ENCODE measurements at places on chromosomes 7 and 10.

DNA sequence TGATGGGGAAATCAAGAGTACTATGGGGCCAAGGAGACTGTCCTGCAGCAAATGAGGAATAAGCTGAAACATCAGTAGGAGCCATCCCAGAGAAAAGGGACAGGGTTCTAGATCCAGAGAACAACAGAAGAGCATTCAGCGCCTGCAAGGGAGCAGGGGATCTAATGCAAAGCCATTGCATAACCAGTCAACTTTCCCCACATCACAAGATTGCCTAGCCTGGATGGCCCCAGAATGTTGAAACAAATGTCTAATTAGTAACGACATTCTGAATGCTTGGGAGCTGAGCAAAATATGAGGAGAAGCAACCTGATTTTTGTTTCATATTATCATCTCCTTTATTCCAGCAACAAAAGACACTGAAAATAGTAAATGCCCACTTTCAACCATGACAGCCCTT is 2.7 kb upstream of the MPP7 start:
- no peak for DNase-seq

- no peak for DNase-seq
Observed at GRCh38 chr7:4675771-4676367, 6.2 kb upstream of the FOXK1 start.

DNA sequence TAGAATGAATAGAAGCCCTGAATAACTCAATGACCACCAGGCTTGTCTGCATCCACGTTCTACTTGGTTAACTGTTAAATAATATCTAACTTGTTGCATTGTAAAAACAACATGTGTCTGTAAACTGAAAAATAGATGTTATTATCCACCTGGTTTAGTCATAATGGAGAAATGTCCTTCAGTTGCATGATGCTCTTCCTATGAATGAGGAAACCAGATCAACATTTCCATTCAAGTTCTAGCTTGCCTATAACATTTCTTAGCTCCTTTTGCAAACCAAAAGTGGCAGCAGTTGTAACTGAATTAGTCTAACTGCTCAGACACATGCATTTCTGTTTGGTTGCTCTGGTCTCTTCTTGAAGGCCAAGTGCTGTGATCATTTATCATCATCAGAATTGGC is 62.9 kb upstream of the BET1 start:
- no peak for DNase-seq

DNA sequence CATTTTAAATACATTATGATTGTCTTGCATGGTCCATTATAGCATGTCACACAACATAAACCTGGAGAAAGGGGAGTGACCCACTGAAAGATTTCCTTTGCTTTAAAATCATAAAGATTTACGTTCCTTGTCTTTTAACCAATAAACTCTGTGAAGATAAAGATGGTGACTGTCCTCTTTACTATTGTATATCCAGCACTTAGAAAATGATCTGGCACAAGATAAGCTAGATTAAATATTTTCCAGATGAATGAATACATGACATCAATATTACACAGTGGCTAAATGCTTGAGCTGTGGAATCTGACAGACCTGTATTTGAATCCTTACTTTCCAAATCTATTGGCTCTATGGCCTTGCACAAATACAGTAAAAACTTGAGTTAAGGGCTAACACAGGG is 938.4 kb downstream of the SORCS1 start:
- DNase-seq: no peak

GRCh38 chr10:84608126-84608525 is 279.7 kb downstream of the CCSER2 start:
- no peak for DNase-seq

DNA sequence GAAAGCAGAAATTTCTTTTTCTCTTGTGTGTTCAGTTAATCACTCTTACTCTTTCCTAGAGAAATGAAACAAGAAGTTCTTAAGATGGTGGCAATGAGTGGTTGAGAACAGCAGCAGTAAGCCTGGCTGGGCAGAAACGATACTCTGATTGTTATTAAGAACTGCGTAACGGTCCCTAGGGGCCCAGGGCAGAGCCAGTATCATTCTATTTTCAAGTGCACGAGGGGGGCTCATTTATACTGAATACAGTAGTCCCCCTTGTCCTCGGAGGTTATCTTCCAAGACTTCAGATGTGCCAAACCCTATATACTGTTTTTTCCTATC is 64.9 kb downstream of the EEPD1 start:
- DNase-seq: no peak

- peak; percentile 67 for DNase-seq
Observed at GRCh38 chr10:125878957-125879835, 1.9 kb downstream of the DHX32 start.

GRCh38 chr10:44865289-44865671 is 45.9 kb upstream of the TMEM72 start:
- no peak for DNase-seq

DNA sequence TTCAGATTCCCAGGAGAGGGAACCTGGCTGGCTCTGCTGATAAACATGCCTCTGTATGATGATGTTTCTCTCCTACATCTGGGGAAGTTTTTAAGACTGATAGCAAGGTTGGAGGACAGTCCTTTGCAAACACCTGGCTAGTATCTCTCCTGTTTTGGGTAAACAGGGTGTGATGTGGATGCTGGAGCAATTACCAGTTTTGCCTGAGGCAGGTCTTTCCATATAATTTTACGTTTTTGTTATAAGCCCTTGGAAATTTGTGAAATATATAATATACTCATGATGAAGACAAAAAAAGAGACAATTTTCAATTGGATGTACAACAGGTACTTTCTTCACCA is 138.6 kb downstream of the ADAM22 start:
- DNase-seq: no peak

- no peak for DNase-seq
Observed at GRCh38 chr7:80588591-80588990, 49.9 kb upstream of the CD36 start.

DNA sequence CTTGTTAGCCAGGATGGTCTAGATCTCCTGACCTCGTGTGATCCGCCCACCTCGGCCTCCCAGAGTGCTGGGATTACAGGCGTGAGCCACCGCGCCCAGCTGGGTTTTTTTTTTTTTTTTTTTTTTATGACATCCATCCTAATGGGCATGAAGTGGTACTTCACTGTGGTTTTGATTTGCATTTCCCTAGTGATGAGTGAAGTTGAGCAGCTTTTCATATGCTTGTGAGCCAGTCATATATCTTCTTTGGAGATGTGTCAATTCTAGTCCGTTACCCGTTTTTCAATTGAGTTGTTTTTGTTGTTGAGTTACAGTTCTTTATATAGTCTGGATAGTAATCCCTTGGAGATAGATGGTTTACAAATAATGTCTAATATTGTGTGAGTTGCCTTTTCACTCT is 127.7 kb downstream of the SMURF1 start:
- no peak for DNase-seq

- peak; percentile 86 for DNase-seq
Observed at GRCh38 chr10:13440185-13441061, 88.4 kb downstream of the BEND7 start.

DNA sequence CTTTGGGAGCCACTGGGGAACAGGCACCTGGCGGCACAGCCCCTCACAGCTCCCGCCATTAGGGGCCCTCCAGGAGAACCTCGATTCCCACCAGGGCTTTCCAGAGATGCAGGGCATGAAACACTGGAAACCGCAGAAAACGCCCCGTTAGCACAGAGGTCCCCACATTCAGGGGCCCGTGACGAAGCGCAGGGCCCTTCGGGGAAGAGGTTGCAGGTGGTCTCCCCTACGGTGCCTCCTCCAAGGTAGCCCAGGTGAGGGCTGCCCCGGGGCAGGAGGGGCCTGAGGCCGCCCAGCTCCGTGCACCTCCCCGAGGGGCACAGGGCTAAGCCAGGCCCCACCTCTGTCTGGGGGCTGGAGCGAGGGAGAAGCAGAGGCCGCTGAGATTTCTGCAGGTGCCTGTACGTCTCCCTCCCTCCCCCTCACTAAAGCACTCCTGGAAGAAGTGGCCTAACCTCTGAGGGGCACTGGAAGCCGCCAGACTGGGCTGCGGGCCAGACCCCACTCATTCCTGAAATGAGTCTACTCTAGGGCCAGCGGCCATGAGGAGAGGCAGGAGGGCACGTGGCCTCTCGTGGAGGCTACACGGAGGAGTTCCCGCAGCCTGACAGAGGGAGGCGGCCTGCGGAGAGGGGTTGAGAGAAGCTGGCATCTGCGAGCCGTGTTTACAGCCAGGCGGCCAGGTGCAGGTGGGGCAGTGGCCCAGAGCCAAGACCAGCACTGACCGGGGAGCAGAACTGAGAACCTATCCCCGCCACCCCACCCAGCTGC is 6.9 kb downstream of the PDGFA start:
- peak; percentile 87 for DNase-seq

DNA sequence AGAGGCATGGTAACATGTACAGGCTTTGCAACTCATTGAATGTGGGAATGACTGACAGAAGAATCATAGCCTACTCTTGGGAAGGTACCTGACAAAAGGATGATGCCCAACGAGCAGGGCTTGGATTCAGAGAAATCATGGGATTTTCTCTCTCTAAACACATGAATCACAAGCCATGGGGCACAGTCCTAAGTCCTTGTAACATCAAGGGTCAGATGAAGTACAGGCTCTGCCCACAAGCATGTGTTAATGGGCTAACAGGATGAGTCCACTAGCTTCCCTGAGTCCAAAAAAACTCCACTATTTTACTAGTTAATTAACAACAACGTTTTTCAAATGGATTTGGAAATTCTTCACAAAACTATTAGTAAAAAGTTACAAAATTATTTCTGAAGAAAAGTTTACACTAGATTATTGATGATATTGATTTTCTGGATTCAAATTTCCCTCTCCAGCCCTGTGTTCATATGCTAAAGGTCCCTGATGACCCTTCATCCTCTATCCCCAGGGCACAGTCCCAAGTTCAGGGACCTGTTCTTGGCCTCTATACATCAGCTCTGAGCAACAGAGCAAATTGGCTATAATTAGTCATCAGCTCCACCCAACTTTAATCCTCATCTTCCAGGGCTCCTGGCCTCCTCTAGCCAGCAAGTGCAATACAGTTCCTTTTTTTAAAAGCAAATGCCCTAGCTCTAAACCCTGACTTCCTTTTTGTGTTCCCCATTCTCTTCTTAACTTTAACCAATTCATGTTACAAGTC is 99.8 kb downstream of the GSAP start:
- no peak for DNase-seq

DNA sequence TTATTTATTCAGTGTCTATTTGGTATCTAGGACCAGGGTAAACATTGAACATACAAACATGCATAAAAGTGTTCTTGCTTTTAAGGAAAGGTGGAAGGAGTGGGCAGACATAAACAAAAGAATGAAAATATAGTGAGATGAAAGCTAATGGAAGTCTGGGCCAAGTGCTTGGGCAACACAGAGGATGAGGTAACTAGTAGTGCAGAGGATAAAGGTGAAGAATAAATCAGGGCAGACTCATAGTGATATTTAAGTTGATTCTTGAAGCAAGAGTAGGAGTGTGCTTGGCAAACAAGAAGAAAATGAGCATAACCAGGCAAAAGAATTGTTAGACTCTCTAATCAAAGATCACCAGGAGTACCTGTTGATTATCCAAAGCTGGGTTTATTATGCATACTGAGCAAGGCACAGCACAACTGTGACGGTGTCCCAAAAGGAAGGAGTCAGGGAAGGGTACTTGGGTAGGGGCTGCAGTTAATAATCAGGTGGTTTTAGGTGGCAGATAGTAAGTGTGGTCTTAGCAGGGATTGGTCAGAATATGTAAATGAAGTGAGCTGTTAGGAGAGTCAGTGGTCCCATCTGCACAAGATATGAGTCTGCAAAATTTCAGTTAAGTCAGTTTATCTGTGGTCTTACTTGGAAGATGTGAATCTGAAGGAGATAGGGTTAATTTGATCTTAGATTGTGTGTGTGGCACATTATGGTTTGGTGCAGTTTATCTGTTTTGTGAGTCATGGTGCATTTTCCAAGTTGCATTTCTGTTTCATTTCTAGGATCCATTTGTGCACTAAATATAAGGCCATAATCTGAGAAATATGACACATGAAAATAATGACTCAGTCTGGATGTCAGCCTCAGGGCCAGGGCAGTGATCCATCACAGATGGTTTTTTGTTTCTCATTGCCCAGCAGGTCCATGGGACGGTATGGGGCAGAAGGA is 30.6 kb upstream of the TAX1BP1 start:
- DNase-seq: no peak

GRCh38 chr7:28157076-28157745 is 23.4 kb downstream of the JAZF1 start:
- DNase-seq: no peak

- DNase-seq: no peak
Observed at GRCh38 chr7:26668821-26669220, 195.6 kb downstream of the SKAP2 start.

- DNase-seq: no peak
Observed at GRCh38 chr7:66877577-66878300, 43.3 kb upstream of the TMEM248 start.

GRCh38 chr10:104333032-104333727 is 5.1 kb downstream of the ITPRIP start:
- DNase-seq: peak; percentile 24

DNA sequence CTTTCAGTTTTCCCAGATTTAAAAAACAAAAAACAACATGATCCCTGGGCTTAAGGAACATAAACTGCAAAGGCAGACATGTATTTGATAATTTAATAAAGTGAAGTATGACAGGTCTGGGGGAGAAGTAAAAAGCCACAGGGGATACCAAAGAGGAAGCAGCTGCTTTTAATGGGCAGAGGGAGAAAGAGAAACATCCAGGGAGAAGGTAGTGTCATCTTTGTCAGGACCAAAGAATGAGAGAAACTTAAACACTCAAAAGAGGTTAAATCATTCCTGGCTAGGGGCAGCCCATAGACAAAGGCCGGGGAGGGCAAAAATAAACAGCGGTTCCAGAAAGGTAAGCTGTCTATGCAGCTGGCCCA is 94.5 kb downstream of the GRB10 start:
- no peak for DNase-seq

DNA sequence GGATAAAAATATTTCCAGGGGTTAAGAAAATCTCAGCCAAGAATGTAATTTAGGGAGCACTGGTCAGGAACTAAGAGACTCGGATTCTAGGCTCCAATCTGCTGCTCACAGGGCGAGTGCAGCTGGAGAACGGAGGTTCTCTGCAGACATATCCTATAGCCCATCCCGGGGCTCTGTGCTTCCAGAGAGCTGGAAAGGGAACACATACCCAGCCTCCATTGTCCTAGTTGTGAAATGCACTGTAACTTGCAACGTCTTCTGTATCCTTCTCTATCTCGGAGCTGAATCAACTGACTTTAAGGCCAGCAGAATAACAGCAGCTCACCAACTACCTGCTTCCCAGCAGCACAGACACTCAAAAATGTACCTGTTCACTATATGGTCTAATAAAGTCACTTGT is 351.1 kb upstream of the MYO3A start:
- no peak for DNase-seq

- DNase-seq: no peak
Observed at GRCh38 chr7:42234736-42235135, 2.3 kb downstream of the GLI3 start.

DNA sequence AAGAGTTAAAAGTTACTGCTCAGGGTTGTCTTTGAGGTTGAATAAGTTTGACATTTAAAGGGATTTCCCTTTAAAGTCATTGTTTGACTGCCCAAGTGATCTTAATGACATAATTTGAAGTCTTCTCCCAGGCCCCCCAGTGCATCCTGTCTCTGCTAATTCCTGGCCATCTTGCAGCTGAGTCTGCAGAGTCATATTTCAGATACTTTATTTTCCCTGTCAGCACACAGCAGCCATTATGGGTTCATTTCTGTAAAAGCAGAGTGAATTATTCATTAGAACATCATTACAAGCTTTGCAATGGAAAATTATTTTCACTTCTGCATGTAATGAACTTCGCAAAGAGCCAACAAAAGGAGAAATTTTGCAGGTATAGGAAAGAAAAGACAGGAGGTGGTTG is 536.6 kb downstream of the GALNT17 start:
- no peak for DNase-seq

GRCh38 chr7:81594767-81595166 is 175.1 kb downstream of the HGF start:
- no peak for DNase-seq

- DNase-seq: no peak
Observed at GRCh38 chr10:58868736-58869435, 307.6 kb upstream of the PHYHIPL start.
